IMR-90 (cell line): ENCODE measurements at places on chromosomes 5 and 9. TPM values are rescaled to one million over a fixed set of nuclear protein-coding genes. Genes with fewer than 3 reads are reported as not detected.
A peak's percentile ranks its signal among the peaks of the same experiment; 100 is the strongest.

- DNase-seq: no peak
These were observed at the start of gene CD180 for GRCh38 chr5:67196537-67197059. TSS of gene CD180 (minus strand) at chr5:67196799. CDS start at chr5:67196641, 158 bp downstream.

- no peak for DNase-seq
These were observed 15.3 kb upstream of the PRUNE2 start for GRCh38 chr9:76921165-76921564.

- DNase-seq: peak; percentile 74
These were observed 950 bp downstream of the RGMB start for GRCh38 chr5:98774192-98775033.

The GABRA1 gene
- not detected in 2 replicates for total RNA-seq

The FGD3 gene
- not detected in 2 replicates for total RNA-seq

The MEGF10 gene
- total RNA-seq: not detected in 2 replicates

The PPP1R26 gene
- 3.8 and 4.4 TPM in 2 replicates for total RNA-seq
